ENCODE measurements at places on chromosomes 7 and 10.

- DNase-seq: no peak
Measured at GRCh38 chr7:108164342-108164741, 34.2 kb upstream of the LAMB4 start.

DNA sequence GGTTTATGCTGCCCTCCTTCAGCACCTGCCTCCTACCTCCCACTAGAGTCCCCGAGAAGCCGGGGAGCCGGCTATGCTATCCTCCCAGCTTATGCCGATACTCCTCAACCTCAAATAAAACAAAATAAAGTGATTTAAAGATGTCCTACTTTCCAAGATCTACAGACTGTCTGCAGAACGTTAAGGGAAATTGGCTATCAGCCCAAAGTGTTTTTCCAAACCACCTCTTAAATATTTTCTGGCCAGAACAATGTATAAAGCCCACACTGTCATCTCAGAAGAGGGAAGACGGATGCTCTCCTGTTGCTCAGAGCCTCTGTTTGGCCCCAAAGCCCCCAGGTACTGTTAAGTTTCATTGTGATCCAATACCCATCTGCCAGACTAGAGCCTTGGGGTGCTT lies 54.0 kb upstream of the MGMT start:
- no peak for DNase-seq

DNA sequence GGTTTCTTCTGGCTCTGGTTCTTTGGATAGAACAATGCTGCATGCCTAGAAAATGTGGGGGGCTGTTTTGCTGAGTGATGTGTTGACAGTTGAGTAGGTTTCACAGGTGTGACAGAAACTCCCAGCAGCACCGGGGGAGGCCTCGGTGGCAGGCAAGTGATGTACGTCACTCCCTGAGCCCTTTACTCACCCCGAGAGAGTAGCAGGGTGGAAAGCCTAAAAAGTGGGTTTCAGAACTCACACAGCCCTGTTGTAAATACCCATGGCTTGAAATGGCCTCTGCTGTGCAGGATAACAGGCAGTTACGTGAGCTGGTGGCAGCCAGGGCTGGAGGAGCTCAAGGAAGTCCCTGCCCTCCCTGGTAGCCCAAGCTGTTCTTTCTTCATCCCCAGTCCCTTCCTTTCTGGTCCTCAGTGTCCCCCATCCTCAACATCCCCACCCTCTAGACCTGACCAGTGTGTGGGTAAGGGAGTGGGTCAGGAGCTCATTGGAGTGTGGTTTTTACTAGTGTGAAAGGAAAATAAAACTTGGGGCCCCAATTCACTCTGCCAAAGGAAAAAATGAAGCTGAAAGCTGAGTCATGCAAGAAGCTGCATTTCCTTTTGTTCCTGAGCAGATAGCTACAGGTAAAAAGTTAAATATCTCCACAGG lies 258.1 kb downstream of the STK31 start:
- peak; percentile 43 for DNase-seq

DNA sequence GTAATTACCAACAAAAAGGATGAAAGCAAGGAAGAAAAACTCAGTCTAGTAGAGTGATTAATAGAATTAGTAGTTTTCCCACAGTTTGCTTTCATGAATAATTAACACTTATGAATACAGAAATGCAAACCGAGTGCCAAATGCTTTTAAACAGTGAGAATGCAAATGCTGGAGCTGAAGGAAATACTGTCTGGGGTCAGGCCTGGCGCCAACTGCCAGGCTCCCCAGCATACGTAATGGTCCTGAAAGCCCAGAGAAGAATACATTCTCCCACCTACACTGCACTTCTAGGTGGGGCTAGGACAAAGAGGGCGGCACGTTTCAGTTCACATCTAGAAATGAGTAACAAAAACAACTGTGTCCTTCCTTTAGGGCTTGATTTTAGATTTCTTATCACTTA lies 30.0 kb downstream of the GLUD1 start:
- no peak for DNase-seq

- DNase-seq: no peak
Measured at GRCh38 chr10:67075491-67075971, 149.7 kb downstream of the LRRTM3 start.

GRCh38 chr10:1109795-1110673 lies 53.8 kb downstream of the WDR37 start:
- peak; percentile 75 for DNase-seq

DNA sequence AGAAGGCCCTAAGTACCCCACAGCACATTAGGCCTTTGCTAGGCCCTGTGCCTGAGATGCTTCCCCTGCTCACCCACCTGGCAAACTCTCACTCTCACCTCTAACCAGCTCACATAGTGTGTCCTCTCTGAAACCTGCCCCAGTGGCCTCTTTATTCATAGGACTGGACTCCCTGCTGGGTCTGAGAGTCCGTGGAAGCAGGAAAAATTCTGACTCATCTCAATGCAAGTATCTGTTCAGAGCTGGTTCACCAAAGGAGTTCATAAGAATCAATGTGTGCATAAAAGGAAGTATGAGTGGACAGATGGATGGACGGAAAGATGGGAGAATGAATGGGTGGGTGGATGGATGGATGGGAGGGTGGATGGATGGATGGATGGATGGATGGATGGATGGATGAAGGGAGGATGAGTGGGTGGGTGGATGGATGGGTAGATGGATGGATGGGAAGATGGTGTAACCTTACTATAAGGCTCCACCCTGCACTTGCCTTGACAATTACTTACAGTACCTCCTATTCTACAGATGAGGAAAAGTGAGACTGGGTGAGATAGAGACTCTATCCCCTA lies 111.2 kb upstream of the ZMIZ1 start:
- no peak for DNase-seq

GRCh38 chr7:101746314-101746713 lies 71.1 kb upstream of the CUX1 start:
- DNase-seq: no peak

DNA sequence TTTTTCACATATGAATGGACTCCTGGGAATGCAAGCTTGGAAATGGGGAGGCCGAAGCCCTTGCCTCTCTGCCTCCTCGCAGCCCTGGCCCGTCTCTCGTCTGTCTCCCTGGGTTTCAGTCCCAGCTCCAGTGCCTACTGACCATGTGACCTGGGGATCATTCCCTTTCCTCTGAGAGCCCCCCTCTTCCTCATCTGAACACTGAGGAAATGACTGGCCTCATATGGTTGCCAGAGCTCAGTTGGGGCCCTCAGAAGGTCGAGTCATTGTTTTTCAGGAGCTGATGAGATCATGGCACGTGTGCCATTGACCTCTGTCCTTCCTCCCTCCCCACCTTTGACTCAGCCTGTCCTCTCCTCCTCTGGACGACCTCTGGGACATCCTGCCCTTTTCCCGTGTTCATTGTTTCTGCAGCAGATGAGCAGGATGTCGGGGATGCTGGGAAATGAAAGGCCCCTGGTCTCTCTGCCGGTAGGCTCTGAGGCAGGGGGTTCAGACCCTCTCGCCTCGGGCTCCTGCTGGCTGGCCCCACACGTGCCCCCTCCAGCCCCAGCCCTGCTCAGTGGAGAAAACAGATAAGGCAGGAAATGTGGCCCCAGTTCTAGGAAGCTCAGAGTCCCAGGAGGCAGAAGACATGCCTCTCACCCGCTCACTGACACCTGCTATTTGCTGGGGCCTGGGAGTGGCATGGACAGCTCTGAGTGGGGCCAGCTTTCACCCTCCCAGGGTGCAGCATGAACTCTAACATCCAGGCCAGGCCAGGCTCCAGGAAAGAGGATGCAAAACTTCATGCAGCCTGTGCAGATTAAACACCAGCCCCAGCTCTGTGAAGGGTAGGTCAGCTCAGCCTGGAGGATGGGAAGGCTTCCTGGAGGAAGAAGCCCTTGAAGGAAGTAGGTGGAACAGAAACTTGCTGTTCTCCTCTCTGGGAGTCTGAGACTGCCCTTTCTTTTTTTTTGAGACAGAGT lies 8.3 kb upstream of the PPP1R35 start:
- DNase-seq: peak; percentile 39

- DNase-seq: no peak
Measured at GRCh38 chr7:48637382-48637781, 287.0 kb upstream of the CDC14C start.

DNA sequence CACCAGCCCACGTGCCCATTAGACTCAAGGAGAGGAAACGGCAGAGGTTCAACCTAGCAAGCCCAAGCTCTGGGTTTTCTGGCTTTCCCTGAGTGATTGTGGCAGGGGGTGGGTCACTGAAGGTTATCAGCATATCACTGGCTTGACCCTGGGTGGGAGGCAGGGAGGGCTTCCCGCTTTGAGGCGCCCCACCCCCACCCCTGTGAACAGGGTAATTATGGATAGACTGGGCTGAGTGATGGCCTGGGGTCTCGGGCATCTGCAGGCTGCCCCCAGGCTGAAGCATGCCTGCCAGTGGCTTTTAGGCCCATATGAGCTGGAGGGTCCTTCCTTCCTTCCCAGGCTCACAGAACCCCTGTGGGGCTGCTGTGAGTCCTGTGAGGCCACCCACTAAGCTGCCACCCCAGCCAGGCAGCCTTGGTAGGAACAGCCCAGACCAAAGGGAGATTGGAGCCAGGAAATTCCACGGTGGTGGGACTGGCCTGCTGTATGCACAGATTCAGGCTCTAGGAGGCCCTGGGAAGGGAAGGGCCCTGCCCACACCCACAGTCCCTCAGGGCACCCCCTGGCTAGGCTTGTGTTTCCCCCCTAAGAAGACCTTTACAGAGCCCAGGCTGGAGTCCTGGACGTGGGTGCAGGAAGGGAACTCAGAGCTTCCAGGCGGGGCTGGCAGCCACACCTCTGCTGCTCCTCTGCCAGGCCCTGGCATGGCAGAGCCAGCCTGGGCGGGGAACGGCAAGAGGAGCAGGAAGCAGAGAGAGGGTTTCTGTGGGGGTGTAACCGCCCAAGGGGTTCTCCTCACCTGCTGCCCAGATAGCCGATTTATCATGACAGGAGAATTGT lies 33.1 kb downstream of the GPRIN2 start:
- DNase-seq: no peak

DNA sequence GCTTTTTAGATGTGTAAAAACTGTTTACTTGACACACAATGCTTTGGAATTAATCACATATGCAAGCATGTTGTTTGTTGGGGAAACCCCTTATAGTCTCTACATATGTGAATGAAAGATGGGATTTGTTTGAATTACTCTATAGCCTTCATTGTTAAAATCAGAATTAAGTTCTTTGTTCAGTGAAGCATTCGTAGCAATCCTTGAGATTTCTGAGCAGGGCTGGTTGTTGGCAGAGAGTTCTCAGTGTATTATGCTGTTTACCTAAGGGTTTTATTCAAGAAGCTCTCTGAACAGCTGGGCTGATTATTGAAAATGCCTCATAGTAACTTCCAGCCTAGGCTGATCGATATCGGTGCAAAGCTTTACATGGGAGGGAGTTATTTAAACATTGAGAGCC lies 190.9 kb downstream of the VTI1A start:
- no peak for DNase-seq

- DNase-seq: no peak
Measured at GRCh38 chr10:31730776-31731175, 197.9 kb downstream of the ARHGAP12 start.
